ENCODE measurements at places on chromosomes 12 and 14.

DNA sequence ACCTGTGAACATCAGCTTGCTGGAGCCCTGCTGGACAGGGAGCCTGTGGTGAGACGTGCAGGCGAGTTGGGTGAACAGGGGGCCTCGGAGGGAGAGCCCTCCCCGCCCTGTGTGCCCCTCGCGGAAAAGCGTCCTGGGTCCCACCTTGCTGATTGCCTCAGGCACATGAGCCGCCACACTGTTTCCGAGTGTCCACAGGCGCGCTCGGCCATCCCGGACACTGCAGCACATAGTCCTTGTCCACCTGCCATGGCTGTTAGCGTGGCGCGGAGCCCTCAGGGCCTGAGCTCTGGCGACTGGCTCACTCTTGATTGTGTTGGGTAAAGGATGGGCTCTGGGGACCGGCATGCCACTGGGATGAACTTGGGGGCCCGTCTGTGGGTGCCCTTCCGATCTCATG, 40.0 kb downstream of the PACS2 start:
- DNase-seq, result no peak

GRCh38 chr12:61846765-61847164, 413.4 kb upstream of the USP15 start:
- DNase-seq, result no peak

- no peak for DNase-seq
Observed at GRCh38 chr14:95346820-95347219, 27.1 kb upstream of the CLMN start.

DNA sequence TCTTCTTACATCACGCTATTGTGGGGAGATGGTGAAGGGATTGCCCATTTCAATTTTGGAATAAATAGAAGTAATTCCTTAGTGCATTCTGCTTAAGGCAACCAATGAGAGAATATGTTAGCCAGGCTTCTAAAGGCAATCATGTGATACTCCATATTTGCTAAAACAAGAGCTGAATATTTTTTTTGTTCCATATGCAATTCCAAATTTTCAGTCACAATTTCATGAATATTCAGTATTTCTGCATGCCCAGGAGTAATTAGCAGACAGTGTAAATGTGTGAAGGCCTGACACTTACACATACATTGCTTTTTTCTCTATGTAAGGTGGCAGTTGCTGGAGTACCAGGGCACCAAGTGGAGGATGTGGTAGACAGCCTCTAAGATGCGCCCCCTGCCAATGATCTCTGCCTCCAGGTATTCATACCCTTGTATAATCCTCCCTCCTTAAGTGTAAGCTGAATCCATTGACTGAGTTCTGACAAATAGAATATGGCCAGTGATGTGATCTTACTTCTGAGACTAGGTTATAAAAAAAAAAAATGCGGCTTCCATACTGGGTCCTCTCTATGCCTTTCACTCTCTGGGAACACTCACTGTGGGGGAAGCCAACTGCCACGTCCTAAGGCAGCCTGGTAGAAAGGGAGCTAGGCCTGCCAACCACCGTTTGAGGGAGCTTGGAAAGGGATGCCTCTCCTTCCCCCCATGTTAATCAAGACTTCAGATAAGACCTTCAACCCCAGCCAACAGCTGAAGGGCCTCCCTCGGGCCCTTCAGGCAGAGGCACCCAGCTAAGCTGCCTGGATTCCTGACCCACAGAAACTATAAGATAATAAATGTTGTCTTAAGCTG, 62.7 kb upstream of the PTGR2 start:
- no peak for DNase-seq

DNA sequence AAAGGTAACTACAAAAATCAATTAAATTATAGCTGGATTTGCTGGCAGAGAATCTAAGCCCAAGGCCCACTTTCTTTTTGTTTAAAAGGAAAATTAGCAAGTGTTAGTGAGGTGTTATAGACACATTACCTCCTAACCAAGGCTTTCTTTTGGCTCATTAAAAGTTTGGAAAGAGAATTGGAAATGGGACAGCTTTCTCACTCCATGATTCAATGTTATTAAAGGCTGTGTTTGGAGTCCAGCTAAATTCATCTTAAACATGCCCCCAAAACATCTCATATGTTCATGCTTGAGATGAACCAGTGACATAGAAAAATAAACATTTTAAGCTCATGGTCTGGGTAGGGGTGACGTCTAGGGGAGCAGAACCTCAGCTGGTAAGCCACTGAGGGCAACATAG, 13.4 kb upstream of the PGF start:
- no peak for DNase-seq

DNA sequence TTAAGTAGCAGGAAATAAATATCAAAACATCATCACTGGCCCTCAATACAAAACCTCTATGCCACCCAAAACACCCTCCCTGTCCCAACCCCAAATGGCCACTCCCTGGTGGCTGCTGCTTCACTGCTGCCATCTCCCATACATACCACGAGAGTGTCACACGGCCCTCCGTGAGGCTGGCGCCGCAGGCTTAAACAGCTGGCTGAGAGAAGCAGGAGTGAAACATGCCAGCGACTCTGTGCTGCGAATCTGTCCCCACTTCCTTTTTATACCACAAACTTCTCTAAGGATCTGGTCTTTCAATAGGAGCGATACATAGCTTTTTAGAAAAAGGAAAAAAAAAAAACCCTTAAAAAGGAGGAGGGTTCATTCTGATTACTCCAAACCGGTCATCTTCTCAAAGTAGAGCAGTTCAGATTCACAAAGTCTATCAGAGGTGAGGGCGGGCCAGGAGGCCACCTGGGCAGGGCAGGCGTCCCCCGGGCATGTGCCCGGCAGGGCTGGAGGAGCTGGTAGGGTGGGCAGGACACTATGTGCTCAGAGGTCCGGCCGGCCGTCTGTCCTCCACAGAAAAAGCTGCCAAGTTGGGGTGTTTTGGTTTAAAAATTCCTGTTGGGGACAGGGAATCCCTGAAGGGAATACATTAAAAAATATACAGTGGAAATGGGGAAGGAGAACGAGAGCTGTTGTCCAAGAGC, 26.5 kb downstream of the MAX start:
- DNase-seq, result no peak

DNA sequence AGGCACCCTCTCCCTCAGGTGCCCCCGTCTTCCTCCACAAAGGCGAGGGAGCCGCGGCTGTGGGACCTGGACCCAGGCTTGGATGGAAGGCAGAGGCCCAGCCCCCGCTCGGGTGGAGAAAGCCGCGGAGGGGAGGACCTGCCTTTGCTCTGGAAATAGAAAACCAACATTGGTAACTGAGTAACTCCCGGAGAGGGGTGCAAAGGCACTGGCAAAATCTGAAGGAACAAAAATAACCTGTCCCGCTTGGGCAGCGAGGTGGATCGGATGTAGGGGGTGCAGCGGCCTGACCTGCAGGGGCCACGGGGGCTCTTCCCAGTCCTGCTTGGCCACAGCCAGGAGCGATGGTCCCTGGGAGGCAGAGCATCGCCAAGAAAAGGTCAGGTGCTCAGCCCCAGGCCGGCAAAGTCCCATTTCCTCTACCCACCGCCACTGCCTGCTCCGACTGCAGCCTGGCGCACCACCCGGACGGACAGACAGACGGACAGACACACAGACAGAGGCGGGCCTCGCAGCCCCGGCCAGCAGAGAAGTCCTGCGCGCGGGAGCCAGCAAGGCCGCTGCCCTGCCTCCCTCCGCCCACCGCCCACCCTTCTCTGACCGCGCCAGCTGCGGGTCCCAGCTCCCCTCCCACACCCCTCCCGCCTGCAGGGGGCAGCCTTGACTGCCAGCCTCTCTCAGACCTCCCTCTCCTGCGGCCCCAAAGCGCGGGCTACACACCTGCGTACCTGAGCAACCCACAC, 21.4 kb upstream of the TMEM106C start:
- no peak for DNase-seq

DNA sequence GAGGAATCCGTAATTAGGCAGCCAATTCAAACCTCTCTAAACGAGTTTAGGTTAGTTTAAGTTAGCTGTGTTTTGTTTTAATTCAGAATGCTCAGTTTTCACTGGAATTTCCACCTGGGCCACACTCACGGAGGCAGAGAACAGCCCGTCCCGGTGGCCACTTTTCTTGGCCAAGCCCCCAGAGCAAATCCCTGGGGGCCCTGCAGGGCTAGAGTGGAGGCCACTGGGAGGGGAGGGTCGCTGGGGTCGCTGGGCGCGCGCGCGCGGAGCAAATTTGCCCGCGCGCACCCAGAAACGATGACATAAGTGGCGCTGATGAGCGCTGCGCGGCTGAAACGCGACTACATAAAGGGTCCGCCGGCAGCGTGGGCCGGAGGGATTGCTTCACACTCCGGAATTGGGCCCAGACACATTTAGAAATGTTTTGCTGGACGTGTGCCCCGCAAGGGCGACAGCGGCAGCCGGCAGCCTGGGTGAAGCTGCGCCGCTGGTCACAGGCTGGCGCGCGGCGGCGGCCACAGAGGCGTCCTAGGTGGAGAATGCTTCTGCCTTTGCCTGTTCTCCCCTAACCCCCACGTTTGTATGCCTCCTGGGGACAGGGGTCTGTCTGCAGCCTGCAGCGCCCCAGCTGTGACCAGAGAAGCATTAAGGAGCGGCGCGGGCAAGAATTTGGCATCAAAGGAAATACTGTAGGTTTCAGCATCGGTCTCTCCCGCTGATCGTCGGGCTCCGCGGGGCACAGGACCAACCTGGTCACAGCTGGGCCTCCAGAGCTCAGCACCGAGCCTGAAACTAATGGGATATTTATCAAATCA, 37.9 kb upstream of the TBX5 start:
- no peak for DNase-seq

DNA sequence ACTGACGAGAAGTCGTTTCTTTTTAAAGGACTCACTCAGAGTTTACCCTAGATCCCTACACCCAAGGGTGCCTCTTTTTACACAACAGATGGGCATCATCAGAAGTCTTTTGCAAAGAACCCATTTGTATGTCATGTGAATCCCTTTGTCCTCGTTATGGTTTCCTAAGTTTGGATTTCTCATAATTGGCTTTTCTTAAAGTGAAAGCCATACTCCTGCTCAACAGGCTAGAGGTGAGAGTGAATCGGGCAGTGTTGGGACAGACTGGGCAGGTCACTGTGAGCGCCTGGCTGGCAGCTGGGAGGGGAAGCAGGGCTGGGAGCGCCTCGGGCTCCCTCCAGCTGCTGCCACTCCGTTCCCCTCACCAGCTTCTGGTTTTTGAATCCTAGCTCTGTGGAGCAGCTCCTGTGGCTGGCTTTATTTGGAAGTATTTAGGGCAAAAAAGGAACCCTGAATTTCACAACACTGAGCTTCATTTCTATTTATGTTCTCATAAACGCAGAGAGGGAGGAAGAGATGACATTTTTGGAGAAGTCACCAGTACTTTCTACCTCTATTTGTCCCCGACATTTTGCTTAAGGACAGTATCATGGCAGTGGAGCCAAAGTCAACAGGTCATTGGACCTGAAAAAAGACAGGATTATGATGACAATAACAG, 63.8 kb upstream of the ACTN1 start:
- no peak for DNase-seq

DNA sequence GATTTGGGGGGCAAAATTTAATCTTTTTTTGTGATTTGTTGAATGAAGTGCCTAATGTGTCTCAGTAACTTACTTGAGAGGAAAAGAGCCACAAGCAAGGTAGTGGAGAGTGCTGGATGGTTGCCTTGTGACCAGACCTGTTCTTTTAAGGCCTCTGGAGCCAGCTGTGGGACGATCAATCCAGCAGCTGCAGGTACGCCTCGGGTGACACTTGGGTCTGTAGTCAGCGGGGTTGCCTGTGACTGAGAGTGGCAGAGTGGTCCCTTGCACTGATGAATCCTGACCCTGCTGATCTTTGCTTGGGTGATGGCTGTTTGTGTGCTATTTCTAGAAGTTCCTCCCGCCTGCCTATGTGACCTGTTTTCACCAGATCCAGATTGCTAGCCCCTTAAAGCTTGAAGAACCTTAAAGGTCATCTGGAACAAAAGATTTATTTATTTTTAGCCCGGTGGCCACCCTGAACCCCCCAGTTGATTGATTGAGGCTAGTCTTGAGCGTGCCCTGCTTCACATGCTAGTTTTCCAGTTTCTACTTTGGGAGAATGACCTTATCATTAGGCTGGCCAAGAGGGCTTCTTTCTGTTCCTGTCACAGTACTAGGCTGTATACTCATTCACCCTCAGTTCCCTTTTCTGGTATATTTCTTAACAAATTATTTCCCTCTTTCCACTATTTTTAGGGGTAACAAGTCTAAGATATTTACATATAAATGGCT, 23.2 kb downstream of the PRKCH start:
- no peak for DNase-seq

DNA sequence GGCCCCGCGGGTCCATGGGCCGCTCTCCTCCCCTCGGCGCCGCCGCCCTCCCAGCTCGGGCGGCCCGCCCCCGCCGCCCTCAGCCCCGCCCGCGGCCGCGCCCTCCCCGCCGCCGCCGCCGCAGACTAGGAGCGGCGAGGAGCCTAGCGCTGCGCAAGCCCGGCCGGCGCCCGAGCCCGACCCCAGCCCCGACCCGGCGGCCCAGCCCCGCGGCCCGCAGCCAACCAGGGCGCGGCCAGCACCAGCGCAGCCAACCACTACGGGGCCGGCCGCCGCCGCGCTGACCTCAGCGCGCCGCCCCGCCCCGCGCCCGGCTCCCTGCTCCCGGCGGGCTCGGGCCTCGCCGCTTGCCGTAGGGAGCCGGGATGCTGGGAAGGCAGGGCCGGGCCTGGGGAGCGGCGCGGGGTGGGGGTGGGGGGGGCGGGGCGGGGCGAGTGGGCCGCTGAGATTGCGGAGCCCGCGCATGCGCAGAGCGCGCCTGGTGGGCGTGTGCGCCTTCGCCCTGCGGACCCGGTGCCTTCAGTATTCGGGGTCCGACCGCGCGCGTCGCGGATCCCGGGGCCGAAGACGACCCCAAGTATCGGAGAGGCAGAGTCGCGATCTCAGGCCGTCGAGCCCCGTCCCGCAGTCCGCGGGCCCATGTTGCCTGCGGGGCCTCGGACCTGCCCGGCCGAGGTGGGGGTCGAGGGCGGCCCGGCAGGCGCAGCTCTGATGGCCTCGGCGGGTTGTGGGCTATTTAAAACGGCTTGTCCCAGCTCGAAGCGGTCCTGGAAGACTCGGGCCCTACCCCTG, at the start of gene CDC42BPB:
CDC42BPB (minus strand) TSS at position 178 of the 792 bp plus-strand sequence. CDS start 376 bp downstream, outside the sequence.
- no peak for DNase-seq

GRCh38 chr12:77070382-77070781, 5.0 kb upstream of the E2F7 start:
- DNase-seq, result no peak

- DNase-seq, result peak; percentile 3
Observed at GRCh38 chr12:93571925-93572711, at the start of gene SOCS2. TSS of gene SOCS2 (plus strand) at chr12:93572675. CDS start at chr12:93572898, 223 bp downstream.

DNA sequence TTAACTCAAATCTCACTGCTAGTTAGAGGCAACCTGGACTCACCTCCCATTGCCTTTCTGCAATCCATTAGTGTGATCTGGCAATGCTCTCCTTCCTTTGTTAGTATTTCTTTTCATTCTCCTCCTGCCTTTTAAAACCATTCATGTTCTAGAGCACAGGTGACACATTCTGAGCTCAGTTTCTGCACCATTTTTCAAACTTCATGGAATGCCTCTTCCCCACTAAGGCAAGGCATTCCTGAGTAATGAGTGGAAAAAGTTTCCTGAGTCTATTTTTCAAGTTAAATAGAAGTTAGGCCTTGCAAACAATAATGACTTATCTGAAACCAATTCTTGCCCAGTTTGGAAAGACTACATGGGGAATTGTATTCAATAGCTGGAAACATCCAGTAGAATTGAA, 1001.8 kb downstream of the BCL11B start:
- DNase-seq, result no peak

GRCh38 chr12:48542300-48542928, 17.0 kb downstream of the OR8S1 start:
- DNase-seq, result peak; percentile 13

All from activated CD4-positive, alpha-beta T cell treated with anti-CD3 and anti-CD28 coated beads, Interleukin-2, amount 50 U/mL, for 24 hours (primary cell).